T-helper 17 cell (primary cell): ENCODE measurements at places on chromosomes 16 and 17. TPM values are rescaled to one million over a fixed set of nuclear protein-coding genes. Genes with fewer than 3 reads are reported as not detected.

CFAP119 gene
- 1.1 TPM for total RNA-seq

SPNS2 gene
- total RNA-seq = 0.73 TPM

DNA sequence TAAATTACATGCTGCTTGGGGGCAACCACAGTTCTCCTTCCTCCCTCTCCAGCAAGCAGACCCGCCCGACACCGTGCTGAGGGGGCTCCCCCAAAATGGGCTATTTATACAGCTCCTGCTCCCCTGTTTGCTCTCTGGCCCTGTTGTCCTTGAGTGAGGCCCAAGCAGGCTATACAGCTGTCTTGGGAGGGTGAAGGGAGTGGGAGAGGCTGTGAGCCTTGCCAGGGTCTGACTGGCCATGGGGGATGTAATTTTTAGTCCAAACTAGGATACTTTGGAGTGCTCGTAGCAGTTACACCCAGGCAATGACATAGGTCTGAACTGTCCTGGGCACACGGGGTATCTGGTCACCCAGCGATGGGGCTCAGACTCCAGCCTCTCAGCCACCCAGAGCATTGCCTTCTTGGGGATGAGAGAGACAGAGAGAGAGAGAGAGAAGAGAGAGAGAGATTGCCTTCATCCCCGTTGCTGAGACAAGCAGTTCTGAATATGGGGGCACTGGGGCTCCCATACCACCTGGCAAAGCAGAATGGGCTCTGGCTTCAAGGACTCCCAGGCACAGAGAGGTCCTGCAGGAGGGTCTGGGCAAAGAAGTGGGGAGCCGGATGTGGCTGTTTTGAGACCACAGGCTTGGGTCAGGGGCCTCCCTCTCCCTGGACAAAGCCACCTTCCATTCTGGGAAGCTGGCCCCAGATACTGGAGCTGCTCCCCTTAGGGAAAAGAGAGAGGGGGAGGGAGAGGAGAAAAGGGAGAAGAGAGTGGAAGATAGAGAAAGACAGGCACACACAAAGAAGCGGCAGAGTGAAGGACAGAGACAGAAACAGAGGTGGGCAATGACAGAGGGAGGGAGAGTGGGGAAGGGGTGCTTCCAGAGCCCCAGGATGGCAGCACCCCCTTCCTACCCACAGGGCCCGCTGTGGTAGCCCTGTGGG lies 10.7 kb upstream of the TMEM92 start:
- no peak for DNase-seq

DNA sequence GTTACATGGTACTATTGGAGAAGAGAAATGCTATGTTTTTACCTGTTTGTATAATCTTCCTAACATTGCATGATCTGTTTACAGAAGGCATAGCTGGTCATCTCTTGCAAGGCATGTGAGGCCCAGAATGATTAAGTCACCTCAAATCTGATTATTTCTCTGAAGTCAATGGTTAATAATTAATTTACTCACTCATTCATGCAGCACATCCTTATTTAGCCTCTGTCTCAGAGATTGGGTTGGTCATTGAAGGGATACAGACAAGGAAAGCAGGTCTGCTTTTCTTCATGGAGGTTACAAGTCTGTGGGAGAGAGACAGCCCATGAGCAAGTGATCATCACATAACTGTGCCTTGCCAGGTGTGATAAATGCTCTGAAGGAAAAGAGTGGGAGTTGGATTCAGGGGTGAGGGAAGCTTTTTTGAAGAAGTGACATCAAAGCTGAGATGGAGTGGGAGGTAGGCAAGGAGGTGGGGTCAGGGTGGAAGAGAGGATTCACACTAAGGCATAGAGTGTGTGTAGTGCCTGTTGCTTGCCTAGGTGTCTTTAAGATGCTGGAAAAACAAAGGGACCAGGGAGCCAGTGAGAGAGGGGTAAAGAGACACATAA lies 16.3 kb upstream of the RBFOX1 start:
- DNase-seq = no peak

- no peak for DNase-seq
Observed at GRCh38 chr17:63399856-63400255, 46.2 kb downstream of the CYB561 start.

- no peak for DNase-seq
Observed at GRCh38 chr17:61392679-61393078, 7.0 kb upstream of the TBX2 start.

- no peak for DNase-seq
Observed at GRCh38 chr16:3519581-3519980, 18.8 kb downstream of the CLUAP1 start.
